ENCODE measurements at places on chromosomes 13 and 19.

- DNase-seq: no peak
- H3K4me3 ChIP-seq: no peak overlapping the region
- no peak overlapping the region for H3K27ac ChIP-seq
- no peaks in the 10 kb centered on the region for H3K36me3 ChIP-seq
These were observed 133.4 kb upstream of the SPACA7 start for GRCh38 chr13:112242777-112243176.

- peaks cover 5% of the 10 kb centered on the region for H3K36me3 ChIP-seq
- DNase-seq: no peak
- peaks cover 30% of the 10 kb centered on the region for H3K4me1 ChIP-seq
- no peak overlapping the region for H3K4me3 ChIP-seq
These were observed 18.1 kb downstream of the N4BP2L1 start for GRCh38 chr13:32409561-32410421.

- no peak overlapping the region for H3K4me3 ChIP-seq
- no peaks in the 10 kb centered on the region for H3K4me1 ChIP-seq
- no peak overlapping the region for H3K27ac ChIP-seq
- H3K27me3 ChIP-seq: peaks cover 10% of the 10 kb centered on the region
These were observed 166.1 kb upstream of the MYO16 start for GRCh38 chr13:108463340-108463739.

DNA sequence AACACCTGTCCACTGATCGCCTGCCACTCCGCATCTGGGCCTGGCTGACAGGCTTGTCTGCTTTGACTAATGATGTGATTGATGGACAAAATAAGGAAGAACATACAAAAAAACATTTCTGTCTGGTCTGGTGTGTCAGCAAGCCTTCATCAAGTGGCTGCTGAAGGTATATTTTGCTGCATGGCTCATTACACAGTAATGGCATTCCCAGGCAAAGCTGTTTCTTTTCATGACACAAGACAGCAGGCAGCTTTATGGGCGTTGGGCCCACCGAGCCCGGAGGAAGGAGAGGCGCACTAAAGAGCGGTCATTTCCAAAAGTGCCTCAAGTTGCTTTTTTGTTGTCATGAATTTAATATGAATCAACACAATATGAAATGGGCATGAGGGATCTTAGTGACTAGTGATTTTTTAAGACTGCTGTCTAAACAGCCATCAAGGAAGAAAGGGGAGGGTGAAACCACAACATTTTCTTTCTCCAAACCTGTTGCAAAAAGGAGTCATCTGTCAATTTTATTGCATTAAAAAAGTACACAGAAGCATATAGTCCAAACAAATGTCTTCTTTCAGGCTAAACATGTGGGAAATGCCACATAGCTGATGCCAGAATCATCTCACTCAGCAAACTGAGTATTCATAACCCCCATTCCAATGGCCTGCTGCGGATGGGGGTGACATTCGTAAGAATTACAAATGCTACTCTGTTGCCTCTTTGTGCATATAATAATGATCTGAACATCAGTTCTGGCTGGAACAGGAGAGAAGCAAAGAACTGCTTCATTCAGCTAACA, 476.6 kb downstream of the ZNF536 start:
- H3K27me3 ChIP-seq: peaks cover 4% of the 10 kb centered on the region
- no peaks in the 10 kb centered on the region for H3K36me3 ChIP-seq
- H3K27ac ChIP-seq: no peak overlapping the region
- no peak overlapping the region for H3K4me3 ChIP-seq
- no peak for DNase-seq
- no peaks in the 10 kb centered on the region for H3K4me1 ChIP-seq

GRCh38 chr13:108249150-108249549, 20.4 kb upstream of the TNFSF13B start:
- peaks cover 8% of the 10 kb centered on the region for H3K4me1 ChIP-seq
- H3K36me3 ChIP-seq: peaks cover 12% of the 10 kb centered on the region
- no peak overlapping the region for H3K4me3 ChIP-seq

DNA sequence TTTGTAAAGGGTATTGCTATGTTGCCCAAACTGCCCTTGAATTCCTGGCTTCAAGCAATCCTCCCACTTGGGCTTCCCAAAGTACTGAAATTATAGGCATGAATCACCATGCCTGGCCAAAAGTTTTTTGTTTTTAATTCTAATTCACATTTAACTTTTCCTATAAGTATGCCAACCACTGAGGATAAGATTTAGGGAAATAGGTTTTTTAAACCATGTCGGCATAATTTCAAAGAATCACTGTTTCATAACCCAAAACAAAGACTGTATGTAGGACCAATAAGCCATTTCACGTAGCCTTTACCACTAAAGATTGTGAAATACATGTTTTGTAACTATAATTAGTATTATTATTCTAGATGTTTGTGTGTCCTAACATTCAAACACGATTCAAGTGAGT, 8.2 kb downstream of the ZDHHC20 start:
- no peaks in the 10 kb centered on the region for H3K27me3 ChIP-seq
- H3K36me3 ChIP-seq: peaks cover 3% of the 10 kb centered on the region
- no peak for DNase-seq
- H3K4me3 ChIP-seq: no peak overlapping the region
- no peak overlapping the region for H3K27ac ChIP-seq
- H3K4me1 ChIP-seq: peaks cover 45% of the 10 kb centered on the region

GRCh38 chr19:52992109-52993004, 21.4 kb upstream of the ERVV-1 start:
- H3K36me3 ChIP-seq: peaks cover 23% of the 10 kb centered on the region
- H3K27me3 ChIP-seq: no peaks in the 10 kb centered on the region
- DNase-seq: peak; percentile 2
- peaks cover 17% of the 10 kb centered on the region for H3K4me1 ChIP-seq
- peak overlapping the region; percentile 87 for H3K4me3 ChIP-seq
- H3K27ac ChIP-seq: no peak overlapping the region

DNA sequence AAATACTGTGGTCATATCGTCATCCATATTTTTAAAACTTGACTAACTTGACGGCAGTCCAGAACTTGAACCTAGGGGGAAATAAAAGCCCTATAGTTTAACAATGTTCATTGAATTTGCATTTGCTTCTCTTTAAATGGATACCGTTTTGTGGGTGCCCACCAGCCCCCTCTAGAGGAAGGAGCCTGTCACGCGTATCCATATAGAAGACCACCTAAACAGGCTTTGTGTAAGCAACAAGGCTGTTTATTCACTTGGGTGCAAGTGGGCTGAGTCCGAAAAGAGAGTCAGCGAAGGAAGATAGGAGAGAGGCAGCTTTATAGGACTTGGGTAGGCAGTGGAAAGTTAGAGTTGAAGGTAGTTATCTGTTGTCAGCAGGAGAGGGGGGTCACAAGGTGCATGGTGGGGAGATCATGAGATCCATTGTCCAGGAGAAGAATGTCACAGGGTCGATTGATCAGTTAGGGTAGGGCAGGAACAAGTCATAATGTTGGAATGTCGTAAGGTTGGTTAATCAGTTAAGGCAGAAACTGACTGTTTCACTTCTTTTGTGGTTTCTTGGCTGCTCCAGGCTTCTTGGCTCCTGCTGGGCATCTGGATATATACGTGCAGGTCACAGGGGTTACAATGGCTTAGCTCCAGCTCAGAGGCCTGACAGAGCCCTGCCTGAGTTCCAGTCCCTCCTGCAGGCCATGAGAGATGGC, 42.5 kb upstream of the ANKRD10 start:
- no peak for DNase-seq
- H3K27me3 ChIP-seq: peaks cover 27% of the 10 kb centered on the region
- peaks cover 26% of the 10 kb centered on the region for H3K4me1 ChIP-seq
- H3K27ac ChIP-seq: no peak overlapping the region
- peaks cover 8% of the 10 kb centered on the region for H3K36me3 ChIP-seq

Data from activated T-cell treated with anti-CD3 and anti-CD28 coated beads, Interleukin-2, amount 50 U/mL, for 72 hours (primary cell).